Endothelial cell (in vitro differentiated cells): ENCODE measurements at places on chromosomes 3 and 15. TPM values are rescaled to one million over a fixed set of nuclear protein-coding genes. Genes with fewer than 3 reads are reported as not detected.

DNA sequence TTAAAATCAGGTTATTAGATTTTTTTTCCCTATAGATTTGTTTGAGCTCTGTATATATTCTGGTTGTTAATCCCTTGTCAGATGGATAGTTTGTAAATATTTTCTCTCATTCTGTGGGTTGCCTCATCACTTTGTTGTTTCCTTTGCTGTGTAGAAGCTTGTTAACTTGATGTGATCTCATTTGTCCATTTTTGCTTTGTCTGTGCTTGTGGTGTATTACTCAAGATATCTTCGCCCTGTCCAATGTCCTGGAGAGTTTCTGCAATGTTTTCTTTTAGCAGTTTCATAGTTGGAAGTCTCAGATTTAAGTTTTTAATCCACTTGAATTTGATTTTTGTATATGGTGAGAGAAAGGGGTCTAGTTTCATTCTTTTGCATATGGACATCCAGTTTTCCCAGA lies 699.1 kb downstream of the NAALADL2 start:
- no peak for DNase-seq
- H3K4me1 ChIP-seq, result no peaks in the 10 kb centered on the region
- no peak overlapping the region for H3K4me3 ChIP-seq
- H3K36me3 ChIP-seq, result no peaks in the 10 kb centered on the region

DNA sequence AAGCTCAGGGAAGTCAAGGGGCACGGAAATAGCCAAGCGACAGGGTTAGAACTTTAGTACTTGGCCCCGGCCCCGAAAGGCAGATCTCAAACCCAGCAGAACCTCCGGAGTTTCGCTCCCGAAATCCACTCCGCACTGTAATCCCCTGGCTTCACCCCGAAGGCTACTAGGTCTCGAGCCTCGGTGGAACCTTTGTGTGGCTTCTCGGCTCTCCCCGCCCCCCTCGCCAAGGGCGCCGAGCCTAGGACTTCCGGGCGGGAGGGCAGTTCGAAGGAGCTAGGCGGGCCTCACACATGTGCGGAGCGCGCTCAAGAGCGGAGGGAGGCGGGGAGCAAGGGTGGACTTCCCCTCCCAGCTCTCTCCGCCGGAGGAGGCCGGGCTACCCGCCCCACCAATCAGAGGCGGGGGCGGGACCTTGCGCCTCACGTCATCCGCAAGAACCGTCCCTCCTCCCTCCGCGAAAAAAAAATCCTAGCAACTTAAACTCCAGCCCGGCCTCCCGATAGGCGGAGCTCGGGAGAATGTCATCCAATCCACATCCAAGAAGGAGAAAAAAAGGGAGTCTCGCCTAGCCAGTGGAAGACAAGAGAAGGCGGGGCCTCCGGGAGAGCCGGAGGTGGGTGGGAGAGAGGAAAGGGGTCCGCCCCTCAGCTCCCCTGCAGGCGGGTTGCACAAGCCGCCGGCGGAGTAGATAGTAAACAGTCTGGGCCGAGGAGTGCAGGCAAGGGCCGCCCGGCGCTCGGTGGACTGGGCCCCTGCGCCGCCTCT lies 2.4 kb upstream of the SIN3A start:
- DNase-seq, result peak; percentile 95
- no peaks in the 10 kb centered on the region for H3K36me3 ChIP-seq
- peak overlapping the region; percentile 83 for H3K27ac ChIP-seq
- peaks cover 26% of the 10 kb centered on the region for H3K4me1 ChIP-seq
- peak overlapping the region; percentile 94 for H3K4me3 ChIP-seq

DNA sequence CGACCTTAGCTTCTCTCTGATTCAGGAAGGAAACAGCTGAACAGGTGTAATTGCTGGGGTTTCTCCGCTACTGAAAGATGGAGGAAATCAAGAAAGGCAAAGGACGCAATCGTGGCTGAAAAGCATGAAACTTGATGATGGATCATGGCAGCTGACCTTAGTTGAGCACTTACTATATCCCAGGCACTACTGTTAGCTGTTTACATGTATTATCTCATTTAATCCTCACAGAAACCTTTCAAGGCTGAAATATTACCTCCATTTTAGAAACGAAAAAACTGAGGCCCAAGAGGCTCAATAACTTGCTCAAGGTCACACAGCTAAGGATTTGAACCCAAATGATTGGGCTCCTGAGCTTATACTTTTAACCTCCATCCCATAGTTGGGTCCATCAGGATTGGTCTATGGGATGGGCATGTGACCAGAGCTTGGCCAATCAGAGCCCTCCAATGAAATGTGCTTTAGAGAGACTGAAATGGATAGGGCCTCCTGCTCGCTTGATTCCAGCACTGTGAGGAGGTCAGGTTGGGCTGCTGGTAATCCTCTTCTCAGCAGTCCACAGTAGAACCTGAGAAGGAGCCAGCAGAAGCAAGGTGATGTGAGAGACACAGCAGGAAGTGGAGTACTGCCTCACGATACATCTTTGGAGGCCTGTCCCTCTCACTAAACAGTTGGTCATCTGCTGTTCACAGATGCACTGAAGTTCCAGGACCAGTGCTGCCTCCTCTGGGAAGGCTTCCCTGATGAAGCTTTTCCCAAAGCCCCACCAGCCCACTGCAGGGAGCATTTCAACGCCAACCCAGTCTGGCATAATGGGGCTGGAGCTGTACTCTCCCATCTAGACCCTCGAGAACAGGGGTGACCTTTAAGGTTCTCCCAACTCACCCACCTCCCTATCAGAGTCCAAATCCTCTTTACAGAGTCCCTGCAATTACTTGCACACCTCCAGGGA lies 10.4 kb downstream of the CLN6 start:
- H3K27ac ChIP-seq, result no peak overlapping the region
- H3K27me3 ChIP-seq, result peaks cover 3% of the 10 kb centered on the region

GRCh38 chr15:34620142-34620541 lies 36.7 kb upstream of the GOLGA8B start:
- no peak overlapping the region for H3K4me3 ChIP-seq
- H3K36me3 ChIP-seq, result no peaks in the 10 kb centered on the region
- peaks cover 10% of the 10 kb centered on the region for H3K4me1 ChIP-seq
- no peaks in the 10 kb centered on the region for H3K27me3 ChIP-seq
- H3K27ac ChIP-seq, result no peak overlapping the region
- no peak for DNase-seq

DNA sequence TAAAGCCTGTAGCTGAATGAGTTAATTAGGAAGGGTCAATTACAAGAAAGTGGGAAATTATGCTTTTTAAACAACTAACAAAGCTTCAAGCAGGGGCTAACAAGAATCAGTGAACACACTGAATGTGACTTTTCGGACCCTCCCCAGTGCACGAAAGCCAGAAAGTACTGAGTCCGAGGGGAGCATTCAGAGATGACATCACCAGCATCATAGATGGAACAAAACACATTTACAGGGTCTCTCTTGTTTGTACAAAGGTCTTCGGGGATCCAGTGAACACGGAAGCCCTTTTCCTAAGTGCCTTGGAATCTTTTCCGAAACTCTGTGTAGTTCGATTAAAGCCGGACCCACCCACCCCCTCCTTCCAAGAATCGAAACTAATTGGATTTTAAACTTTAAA lies 829 bp downstream of the DCP1A start:
- H3K27ac ChIP-seq, result peak overlapping the region; percentile 98
- H3K36me3 ChIP-seq, result peaks cover 5% of the 10 kb centered on the region
- peak; percentile 4 for DNase-seq
- H3K27me3 ChIP-seq, result peaks cover 4% of the 10 kb centered on the region
- peaks cover 24% of the 10 kb centered on the region for H3K4me1 ChIP-seq

DNA sequence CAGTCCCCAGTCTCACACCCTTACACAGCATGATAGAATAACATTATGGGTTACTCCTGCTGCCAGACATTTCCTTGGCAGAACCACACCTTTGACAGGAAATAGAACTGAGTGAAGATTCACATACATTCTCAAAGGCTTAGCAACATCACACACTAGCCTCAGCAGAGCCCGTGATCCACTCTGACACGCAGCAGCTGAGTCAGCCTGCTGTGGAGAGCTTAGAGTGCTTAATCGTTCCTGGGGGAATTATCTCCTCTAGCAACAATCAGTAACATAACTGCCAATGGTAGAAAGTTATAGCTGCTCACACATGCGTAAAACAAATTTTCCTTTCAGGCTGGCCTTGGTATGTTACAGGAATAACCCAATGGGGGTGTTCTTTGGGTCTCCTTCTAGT lies 382.1 kb downstream of the GAP43 start:
- H3K4me1 ChIP-seq, result no peaks in the 10 kb centered on the region
- peaks cover 2% of the 10 kb centered on the region for H3K27me3 ChIP-seq
- H3K36me3 ChIP-seq, result no peaks in the 10 kb centered on the region
- H3K4me3 ChIP-seq, result no peak overlapping the region
- no peak overlapping the region for H3K27ac ChIP-seq

DNA sequence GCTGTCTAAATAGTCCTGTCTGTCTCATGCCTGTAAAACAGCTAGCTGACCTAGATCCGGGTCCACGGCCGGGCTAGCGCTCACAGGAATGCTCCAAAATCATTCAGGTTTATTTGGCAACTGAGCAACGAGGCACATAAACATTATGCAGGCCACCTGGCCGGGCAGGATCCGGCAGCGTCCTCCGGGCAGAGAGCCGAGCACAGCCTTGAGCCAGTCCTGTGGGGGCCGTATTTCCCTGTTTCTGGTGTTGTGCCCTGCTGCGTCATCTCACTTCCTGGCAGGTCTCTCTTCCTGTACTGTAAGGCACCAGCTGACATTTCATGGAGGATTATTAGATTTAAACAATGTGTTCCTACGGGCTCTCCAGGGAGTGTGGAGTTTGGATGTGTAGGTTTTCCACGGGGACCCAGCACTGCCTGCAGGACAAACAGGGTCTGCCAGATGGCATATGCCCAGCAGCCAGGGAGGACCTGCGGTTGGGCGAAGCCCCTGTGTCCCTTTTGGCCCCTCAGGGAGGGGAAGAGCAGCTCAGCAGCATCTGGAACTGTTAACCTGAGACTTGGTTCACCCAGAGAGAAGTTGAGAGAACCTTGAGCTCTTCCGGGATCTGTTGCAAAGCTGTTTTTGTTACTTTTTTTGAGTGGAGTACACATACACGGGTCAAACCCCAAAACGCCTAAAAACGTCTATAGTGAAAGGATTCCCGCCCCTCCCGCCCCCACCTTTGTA lies 16.6 kb upstream of the LRRK1 start:
- H3K4me3 ChIP-seq, result no peak overlapping the region
- peaks cover 13% of the 10 kb centered on the region for H3K36me3 ChIP-seq
- no peak for DNase-seq
- no peaks in the 10 kb centered on the region for H3K27me3 ChIP-seq
- H3K27ac ChIP-seq, result no peak overlapping the region

DNA sequence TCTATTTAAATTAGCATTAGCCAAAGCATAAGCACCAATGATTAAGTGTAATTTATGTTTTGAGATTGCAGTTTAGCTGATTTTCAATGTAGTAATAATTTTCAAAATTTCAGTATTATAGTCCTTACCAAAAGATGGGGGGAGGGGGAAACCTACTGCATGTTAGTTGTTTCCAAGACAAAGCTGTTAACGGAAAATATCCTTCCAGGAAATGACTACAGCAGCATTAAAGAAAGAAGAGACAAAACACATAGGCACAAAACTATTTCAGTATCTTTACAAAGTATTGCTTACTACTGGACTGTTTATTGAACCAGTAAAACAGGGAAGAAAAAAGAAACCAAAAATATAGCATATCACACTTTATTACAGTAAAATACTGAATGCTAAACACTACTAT lies 10.5 kb downstream of the BNIP2 start:
- peaks cover 35% of the 10 kb centered on the region for H3K36me3 ChIP-seq
- peaks cover 16% of the 10 kb centered on the region for H3K4me1 ChIP-seq
- no peak overlapping the region for H3K4me3 ChIP-seq

GRCh38 chr15:97909291-97909891 lies 51.1 kb upstream of the ARRDC4 start:
- H3K36me3 ChIP-seq, result no peaks in the 10 kb centered on the region
- no peak overlapping the region for H3K27ac ChIP-seq
- no peak overlapping the region for H3K4me3 ChIP-seq
- no peaks in the 10 kb centered on the region for H3K4me1 ChIP-seq

DNA sequence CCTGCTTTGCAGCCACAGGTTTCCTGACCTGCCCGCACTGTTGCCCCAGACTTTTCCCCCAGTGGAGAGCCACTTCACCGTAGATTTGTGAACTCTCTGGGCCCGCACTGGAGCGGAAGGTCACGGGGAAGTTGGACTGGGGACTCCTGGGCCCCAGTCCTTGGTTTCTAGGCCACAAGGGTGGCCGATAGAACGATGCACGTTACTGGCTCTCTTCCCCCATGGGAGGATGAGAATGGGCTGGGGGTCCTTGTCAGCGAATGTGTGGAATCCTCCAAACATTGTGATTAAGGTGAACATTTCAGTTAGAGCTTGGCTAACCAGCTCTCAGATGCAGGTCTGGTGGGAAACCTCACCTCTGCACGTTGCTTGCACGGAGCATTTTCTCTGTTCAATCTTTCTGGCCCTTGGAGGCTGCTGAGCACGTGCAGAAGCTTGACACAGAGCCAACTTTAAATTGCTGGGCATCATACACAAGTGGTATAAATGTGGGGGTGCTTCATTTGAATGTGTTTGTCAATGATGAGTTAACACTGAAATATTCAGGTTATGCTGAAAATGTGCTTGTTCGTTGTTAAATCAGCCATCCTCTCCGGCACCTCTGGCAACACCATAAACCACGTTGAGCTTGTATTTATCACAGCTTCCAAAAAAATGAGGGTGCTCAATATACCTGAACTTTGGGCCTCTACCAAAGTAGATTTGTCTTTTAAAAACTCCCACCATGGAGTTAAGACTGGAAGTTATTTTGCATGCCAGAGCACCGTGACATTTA lies 976 bp downstream of the DIS3L start:
- peak overlapping the region; percentile 90 for H3K4me3 ChIP-seq
- H3K4me1 ChIP-seq, result peaks cover 8% of the 10 kb centered on the region
- H3K36me3 ChIP-seq, result no peaks in the 10 kb centered on the region
- no peaks in the 10 kb centered on the region for H3K27me3 ChIP-seq

GRCh38 chr3:133954717-133955360 lies 59.2 kb upstream of the RAB6B start:
- no peak overlapping the region for H3K4me3 ChIP-seq
- H3K36me3 ChIP-seq, result peaks cover 5% of the 10 kb centered on the region
- no peak overlapping the region for H3K27ac ChIP-seq
- peaks cover 15% of the 10 kb centered on the region for H3K4me1 ChIP-seq
- H3K27me3 ChIP-seq, result peaks cover 12% of the 10 kb centered on the region

DNA sequence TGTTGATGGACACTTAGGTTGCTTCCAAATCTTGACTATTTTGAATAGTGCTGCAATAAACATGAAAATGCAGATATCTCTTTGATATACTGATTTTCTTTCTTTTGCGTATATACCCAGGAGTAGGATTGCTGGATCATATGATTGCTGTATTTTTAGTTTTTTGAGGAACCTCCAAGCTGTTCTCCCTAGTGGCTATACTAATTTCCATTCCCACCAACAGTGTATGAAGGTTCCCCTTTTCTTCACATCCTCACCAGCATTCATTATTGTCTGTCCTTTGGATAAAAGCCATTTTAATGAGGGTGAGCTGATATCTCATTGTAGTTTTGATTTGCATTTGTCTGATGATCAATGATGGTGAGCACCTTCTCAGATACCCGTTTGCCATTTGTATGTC lies 12.5 kb downstream of the PATL2 start:
- no peak overlapping the region for H3K4me3 ChIP-seq
- peaks cover 1% of the 10 kb centered on the region for H3K27me3 ChIP-seq
- H3K4me1 ChIP-seq, result no peaks in the 10 kb centered on the region
- H3K36me3 ChIP-seq, result no peaks in the 10 kb centered on the region
- no peak for DNase-seq

GRCh38 chr3:196150481-196150880 lies 60.7 kb downstream of the ZDHHC19 start:
- no peak for DNase-seq
- H3K27ac ChIP-seq, result no peak overlapping the region
- no peaks in the 10 kb centered on the region for H3K36me3 ChIP-seq
- peaks cover 3% of the 10 kb centered on the region for H3K27me3 ChIP-seq
- no peak overlapping the region for H3K4me3 ChIP-seq

TNNC1 gene
- total RNA-seq, result 0.67 TPM

CRYGS gene
- total RNA-seq, result 5.8 TPM

ZBBX gene
- total RNA-seq, result 3.2 TPM

CFAP20DC gene
- total RNA-seq, result 4.2 TPM

SAMD7 gene
- total RNA-seq, result not detected

ZNF445 gene
- 31.5 TPM for total RNA-seq

TLR9 gene
- not detected for total RNA-seq

ARGFX gene
- not detected for total RNA-seq
